ENCODE measurements at places on chromosomes 1 and 21.

GRCh38 chr1:93081716-93082115, 2.6 kb downstream of the MTF2 start:
- DNase-seq = no peak

DNA sequence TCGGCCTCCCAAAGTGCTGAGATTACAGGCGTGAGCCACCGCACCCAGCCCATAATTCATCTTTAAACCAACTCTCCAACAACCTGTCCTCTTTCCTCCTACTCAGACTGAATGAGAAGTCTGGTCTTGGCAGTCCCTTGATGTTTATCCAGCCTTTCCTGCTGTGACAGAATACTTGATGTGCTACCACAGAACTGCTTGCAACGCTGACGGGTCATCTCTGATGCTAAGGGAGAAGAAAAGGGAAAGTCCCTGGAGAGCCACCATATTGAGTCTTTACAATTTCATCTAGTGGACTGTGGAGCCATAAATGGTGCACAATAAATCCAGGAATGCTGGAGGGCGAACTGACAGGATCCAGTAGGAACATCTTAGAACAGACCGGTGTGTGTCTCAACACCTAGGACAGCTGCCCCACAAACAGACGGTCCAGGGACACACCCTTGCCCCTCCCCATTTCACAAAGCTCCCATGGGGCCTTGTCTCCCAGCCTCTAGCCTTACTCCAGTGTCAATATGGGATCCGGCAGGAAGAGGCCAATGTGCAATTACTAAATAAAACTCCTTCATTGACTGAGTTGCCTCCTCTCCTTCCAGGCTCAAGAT, 30.7 kb downstream of the JAK1 start:
- DNase-seq = no peak

GRCh38 chr1:194267021-194267420, 1080.6 kb upstream of the B3GALT2 start:
- DNase-seq = no peak

DNA sequence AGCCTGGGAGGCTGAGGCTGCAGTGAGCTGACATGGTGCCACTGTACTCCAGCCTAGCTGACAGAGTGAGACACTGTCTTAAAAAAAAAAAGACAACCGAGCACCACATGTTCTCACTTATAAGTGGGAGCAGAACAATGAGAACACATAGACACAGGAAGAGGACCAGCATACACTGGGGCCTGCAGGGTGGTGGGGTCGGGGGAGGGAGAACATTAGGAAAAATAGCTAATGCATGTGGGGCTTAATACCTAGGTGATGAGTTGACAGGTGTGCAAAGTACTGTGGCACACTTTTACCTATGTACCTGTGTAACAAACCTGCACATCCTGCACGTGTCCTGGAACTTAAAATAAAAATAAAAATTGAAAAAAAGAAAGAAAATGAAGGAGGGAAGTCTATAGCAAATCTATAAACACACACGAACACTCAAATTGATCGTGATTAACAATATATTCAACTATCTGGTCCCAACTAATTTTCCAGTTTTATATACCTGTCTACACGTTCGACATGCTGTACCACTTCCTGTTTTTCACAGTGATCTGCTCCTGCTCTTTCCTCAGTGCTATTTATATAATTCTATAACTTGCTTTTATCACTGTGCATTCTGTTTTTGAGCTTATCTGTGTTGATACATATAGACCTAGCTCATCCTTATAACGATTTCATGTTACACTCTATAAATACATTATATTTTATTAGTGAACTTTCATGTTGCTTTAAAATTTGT, 27.2 kb downstream of the AK5 start:
- DNase-seq = no peak

DNA sequence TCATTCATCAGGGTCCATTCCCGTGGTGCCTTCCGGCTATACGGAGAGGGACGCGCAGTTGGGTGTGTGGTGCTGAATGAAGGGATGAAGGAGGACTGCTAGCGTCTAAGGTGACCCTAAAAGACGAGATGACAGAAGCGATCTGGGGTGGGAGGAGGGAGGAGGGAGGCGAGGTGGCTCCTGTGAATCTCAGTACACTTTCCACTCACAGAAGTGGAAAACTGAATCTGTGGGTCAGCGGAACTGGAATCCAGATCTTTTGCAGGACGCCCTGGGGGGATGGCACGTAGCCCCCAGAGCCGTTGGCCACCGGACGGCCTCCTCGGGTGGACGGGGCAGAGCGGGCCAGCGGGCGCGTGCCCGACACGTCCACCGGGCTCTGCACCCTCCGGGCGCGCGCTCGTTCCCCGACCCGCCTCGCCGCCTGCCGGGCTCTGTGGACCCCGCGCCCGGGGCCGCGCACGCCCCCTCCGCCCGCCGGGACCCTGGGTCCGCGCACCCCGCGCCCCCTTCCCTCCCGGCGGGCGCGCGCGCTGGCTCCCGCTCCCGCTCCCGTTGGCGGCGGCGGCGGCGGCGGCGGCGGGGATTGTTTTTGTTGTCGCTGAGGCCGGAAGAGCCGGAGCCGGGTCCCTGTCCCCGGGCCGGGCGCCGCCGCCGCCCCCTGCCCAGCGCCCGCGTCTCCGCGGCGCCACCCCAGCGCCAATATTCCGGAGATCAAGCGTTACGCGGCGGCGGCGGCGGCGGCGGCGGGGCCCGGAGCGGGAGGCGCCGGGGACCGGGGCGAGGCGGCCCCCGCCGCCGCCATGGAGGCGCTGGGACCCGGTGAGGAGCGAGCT, at the start of gene AGO4:
TSS of gene AGO4 (plus strand) at position 403 of the 836 bp plus-strand sequence. CDS start at position 804, 401 bp downstream.
- DNase-seq = peak; percentile 52

GRCh38 chr21:30332681-30333080, 4.8 kb downstream of the KRTAP27-1 start:
- DNase-seq = no peak

GRCh38 chr1:180156201-180156600, 1.5 kb downstream of the QSOX1 start:
- peak; percentile 35 for DNase-seq

DNA sequence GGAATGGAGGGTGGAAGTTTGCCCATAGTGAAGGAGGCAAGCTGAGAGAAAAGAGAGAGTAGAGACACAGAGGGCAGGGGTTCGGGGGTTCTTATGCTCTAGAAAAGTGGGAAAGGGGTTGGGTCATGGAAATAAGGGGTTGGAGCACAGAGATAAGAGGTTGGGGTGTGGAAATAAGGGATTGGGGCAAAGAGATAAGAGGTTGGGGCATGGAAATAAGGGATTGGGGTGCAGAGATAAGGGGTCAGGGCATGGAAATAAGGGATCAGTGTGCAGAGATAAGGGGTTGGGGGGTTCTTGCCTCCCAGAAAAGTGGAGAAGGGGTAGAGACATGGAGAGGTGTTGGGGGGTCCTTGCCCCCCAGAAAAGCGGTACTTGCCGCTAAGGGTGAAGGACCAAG, 56.2 kb downstream of the SFPQ start:
- DNase-seq = no peak

DNA sequence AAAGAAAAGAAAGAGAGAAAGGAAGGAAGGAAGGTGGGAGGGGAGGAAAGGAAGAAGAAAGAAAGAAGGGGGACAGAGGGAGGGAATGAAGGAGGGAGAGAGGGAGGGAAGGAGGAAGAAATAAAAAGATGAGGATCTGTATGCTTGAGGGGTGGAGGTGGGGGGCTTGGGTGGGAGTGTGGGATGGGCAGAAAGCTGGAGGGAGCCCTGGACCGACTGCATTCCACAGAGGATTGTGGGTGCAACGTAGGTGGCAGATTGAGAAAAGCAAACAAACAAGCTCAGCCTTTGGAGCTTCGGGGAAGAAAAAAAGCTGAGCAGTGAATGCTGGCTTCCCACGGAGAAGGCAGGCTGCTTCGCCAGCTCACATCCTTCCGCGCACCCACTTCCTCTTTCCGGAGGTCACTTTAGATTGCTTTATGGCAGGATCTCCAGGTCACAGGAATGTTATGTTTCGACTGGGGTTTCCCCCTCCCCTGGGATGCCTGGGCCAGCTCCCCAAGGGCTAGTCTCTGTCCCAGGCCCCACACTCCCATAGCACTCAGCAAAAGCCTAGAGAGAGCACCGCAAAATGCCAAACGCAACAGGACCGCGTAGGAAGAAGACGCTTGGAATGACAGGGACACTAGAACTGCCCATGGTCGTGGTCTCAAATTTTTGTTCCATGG, 20.7 kb upstream of the LGALS8 start:
- no peak for DNase-seq

DNA sequence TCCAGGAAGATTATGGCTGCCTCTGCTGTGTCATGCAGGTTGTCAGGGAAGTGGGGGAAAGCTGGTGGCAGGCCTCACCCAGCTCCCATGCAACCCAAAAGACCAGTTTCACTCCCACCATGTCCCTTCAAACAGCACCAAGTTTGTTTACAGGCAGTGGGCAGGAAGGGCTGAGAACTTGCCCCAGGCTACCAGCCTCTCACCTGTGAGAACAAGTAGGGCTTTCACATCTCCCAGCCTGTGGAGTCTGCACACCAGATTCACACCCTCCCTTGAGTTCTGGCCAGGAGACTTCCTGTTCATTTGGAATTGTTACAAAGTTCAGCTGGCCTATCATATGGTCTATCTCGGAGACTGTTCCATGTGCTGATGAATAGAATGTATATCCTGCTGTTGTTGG, 27.8 kb downstream of the RPAP2 start:
- DNase-seq = no peak
